ENCODE measurements at places on chromosomes 12 and 14. TPM values are rescaled to one million over a fixed set of nuclear protein-coding genes. Genes with fewer than 3 reads are reported as not detected.

Gene KRT74
- not detected for total RNA-seq

Gene SMCO2
- total RNA-seq: 0.20 TPM

Gene OASL
- not detected for total RNA-seq

Gene IL22
- total RNA-seq: not detected

Gene FSCB
- total RNA-seq: not detected

Gene CLMN
- total RNA-seq: 7.6 TPM

Gene ERP27
- total RNA-seq: not detected

Gene IL26
- total RNA-seq: not detected

Gene TAS2R30
- 2.0 TPM for total RNA-seq

Gene RFC5
- 50.4 TPM for total RNA-seq

Gene SIX1
- total RNA-seq: 0.17 TPM

Gene CLEC4D
- total RNA-seq: 0.42 TPM

Gene ADAM21
- total RNA-seq: not detected

Gene SLC38A6
- total RNA-seq: 7.2 TPM

Gene MIP
- total RNA-seq: not detected

Gene TEX52
- 0.20 TPM for total RNA-seq

Gene SLC8B1
- total RNA-seq: 10.6 TPM
